ENCODE measurements at places on chromosomes 4 and X.

DNA sequence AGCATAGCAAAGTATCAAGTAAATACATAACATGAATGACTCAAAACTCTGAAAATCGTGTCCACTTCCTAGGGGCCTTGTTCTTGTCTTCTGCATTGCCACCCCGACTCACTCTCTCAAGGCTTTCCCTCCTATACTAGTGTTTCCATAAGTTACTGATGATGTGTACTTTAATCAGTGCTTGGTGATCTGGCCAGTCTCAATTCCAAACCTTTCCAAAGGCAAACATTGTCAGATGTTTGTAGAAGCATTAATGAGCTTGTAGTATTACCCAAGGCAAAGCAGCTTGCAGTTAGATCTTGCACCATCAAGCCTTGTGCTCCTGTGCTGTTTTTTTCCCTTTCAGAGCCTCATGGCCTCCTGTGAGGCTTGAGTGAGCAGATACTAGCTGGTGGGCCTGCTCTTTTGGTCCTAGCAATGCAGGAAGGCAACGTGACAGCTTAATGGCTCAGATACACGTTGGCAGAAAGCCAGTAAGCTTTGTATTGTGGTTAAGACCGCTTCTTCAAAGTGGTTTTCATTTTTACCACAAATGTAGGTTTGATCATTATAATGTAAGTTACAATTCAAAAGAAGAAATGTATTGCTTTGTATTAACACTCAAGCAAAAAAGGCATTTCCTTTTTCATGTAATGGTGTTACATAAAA is 51.8 kb downstream of the RBPJ start:
- peak; percentile 62 for DNase-seq

- no peak for DNase-seq
Observed at GRCh38 chr4:119728692-119729593, 100.3 kb upstream of the PDE5A start.

DNA sequence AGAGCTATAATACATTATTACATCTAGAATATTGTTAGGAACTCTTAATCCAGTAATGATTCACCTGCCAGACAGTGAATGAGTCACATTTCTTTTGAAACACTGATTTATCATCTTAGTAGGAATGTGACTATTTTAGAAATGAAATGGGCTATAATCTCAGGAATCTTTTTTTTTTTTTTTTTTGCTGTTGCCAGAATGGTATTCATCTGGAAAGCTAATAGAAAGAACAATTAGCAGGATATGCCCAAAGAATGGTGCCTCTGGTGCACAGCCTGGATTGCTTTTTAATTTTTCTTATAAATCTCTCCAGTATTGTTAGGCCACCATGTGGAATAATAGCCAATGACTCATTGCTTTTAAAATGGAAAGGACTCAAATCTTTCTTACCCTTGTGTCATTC is 181.1 kb upstream of the SMIM31 start:
- DNase-seq: no peak

DNA sequence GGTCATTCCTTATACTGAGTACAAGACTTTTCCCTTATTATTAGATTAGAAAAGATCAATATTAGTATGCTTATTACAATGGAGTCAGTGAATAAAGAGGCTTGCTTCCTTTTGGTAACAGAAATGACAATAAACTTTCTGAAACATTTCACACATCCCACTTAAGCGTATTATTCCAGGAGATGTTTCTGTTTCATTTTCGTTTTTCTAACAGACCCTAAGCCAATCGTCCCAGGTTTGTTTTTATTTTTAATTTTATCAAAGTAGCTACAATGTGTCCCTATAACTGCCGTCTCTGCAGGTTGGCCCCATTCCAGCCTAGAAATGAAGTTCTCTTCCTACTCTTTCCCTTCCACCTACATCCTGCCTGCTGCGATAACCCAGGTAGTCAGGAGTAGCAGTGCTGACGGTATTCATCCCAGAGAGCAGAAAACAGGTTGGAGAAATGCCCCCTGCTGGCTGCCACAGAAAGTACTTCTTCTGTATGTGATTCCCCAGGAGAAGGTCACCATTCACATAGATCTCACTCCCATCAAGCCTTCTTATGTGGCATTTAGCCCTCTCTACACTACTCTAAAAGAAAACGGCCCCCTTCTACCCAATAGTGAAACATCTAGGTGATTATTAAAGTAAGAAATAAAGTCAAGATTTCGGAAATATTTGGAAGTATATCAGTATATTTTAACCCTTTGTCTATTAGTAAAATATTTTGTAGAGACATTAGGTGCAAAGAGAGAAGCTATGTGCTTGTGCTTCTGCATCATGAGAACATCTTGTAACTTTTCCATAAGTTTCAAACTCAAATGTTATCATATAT is 40.4 kb downstream of the ENPEP start:
- DNase-seq: no peak

DNA sequence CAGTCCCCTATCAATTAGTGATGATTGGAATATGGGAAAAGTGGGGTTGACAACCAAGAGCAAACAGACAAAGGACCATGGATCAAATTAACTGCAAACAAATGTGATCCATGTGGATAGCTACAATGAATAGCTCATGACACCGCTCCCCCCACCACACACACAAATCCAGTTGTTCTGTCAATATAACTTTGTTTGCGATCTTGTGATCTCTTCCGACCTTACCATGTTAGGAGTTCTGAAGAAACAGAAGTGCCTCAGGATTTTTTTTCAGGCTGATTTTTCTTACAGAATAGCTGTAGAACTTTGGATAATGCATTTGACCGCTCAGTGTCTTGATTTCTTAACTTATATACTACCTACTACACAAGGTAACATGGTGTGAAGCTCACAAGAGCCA is 116.6 kb downstream of the SH2D1A start:
- DNase-seq: no peak

DNA sequence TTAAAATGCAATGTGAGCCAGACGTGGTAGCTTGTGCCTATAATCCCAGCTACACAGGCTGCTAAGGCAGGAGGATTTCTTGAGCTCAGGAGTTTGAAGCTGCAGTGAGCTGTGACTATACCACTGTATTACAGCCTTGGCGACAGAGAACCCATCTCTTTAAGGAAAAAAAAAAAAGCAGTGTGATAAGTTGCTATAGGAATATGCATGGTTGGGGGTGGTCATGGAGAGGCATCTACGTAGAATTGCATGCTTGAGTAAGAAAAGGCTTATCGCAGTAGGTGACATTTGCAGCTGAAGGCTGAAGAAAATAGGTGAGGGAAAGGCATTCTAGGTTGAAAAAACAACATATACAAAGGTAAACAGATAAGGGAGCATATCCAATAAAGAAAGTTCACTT is 4.1 kb downstream of the DIAPH2 start:
- no peak for DNase-seq

DNA sequence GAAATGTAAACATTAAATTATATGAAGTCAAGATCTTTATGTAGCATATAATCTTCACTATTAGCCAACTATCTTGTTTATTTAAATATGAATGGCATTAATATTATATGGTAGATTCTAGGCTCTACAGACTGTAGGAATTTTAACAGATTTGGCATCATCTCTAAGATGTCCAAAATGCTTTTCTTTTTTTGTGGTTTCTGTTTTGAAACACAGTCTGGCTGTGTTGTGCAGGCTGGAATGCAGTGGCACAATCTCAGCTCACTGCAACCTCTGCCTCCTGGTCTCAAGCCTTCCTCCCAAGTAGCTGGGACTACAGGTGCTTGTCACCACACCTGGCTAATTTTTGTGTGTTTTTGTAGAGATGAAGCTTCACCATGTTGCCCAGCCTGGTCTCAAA is 76.2 kb downstream of the ELOVL6 start:
- no peak for DNase-seq

- DNase-seq: no peak
Observed at GRCh38 chr4:145820407-145820806, 118.2 kb downstream of the ZNF827 start.

GRCh38 chr4:104206784-104207183 is 287.9 kb downstream of the CXXC4 start:
- DNase-seq: no peak

DNA sequence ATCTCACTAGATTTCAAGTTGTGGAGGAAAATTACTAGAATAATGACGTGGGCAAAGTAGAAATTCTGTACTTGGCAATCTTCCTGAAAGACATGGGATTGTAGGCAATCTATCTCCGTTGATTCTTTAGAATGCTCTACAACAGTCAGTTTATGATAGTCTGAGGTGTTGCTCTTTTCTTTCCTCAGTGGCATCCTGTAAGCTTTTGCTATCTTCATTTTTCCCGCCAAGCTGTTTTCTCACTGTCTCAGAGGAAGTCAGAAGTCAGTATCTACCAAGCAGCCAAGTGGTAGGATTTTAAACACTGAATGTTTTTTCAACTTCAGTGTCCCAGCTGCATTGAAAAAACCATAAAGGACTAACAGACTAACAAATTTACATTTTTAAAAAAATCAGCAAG is 23.7 kb downstream of the PCDH7 start:
- DNase-seq: no peak

- no peak for DNase-seq
Observed at GRCh38 chrX:50638123-50638522, 167.5 kb upstream of the DGKK start.

DNA sequence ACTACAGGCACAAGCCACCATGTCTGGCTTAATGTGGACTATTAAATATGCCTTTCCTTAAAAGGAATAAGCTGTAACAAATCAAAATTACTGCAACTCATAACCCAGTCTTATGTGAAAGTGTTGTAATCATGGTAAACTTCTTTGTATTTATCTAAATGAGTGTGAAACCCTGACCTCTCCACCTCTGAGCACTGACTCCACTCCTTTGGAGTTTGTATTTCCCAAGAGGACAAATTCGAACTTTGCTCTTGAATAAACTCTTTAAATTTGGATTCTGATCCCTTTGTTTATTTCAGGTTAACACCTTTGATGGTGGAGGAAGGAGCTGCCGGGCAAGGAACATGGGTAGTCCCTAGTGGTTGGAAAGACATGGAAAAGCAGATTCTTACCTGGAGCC is 48.3 kb upstream of the FAM9A start:
- no peak for DNase-seq

DNA sequence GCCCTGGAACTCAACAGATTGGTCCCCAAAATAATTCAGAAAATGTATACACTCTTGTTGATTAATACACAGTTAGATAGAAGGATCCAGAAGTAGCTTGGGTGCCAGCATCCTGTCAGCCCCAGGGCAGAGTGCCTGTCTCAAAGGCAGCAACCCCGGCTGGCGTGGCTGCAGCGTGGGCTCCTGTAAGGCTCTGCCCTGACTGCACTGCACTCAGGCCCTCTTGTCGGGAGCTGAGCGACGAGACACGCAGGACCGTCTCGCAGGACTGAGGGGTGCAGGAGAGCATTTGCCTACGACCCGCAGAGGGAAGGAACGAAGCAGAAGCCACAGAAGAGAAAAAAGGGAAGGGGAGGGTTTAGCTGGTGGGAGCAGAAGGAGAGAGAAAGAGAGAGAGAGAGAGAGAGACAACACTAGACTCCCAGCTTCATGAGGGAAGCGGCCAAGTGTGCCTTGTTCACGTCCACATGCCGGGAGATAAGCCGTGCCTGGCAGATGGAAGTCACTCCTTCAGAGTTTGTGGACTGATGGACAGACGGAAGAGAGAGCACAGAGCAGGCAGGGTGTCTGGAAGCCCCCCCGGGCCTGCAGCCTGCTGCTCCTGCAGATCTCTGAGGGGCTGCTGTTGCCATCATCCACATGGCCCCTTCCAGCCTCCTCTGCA is 38.7 kb upstream of the HELT start:
- no peak for DNase-seq

GRCh38 chrX:107714206-107714891 is 61.2 kb downstream of the TSC22D3 start:
- DNase-seq: no peak
